ENCODE measurements at places on chromosomes 4 and X.

DNA sequence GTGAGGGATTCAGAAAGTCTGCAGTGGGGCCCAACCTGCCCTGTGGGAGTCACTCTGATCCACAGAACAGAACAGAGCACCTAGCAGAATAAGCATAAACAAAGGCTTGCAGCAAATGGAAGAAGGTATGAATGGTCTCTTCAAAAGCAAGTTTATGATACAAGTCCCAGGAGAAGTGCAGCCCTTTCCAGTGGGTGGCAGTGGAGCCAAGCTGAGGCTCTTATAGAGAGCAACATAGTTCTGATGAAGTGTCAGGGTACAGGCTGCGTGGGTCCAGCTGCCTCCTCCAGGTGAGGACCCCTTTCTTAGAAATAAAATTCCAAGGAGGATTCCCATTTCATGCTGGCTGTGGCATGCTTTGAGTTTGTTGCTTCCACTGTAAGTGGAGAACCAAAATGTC is 88.8 kb upstream of the PAK3 start:
- no peaks in the 10 kb centered on the region for H3K4me1 ChIP-seq
- H3K4me3 ChIP-seq, result no peak overlapping the region
- DNase-seq, result no peak
- no peak overlapping the region for H3K27ac ChIP-seq

DNA sequence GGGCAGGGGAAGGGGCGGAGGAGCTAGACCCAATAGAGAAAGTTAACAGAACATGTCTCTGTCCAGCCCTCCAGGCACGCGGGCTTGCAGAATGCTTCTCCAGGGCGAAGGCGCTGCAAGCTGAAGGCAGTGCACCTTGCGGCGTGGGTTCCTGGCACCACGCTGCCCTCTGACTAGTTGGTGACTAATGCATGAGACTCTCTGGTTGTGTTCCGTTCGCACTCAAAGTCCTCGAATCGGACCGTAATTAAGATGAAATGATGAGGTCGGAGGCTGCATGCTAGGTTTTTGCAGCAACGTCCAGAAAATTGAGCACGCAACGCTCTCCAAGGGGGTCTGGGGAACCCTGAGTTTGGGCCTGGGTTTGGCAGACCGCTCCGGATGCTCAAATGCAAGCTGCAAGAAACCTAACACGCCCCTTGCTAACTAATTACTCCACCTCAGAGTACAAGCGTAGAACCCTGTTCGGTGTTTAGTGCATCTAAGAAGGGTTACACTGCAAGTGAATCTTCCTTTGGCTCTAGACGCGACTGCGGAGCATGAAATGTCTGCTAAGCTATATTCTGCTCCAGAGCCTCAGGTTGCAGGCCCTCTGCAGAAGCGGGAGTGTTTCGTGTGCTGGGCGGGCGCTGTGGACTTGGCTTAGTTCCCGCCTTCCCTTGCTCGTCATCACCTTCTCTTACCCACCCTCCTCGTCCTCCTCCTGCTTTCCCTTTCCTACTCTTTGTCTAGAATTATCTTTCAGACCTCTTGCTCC is 57.1 kb upstream of the NKAP start:
- H3K4me3 ChIP-seq, result peak overlapping the region; percentile 21
- H3K36me3 ChIP-seq, result no peaks in the 10 kb centered on the region
- no peaks in the 10 kb centered on the region for H3K4me1 ChIP-seq
- DNase-seq, result peak; percentile 16
- H3K27ac ChIP-seq, result no peak overlapping the region

GRCh38 chr4:37531151-37531550 is 155.0 kb downstream of the RELL1 start:
- no peak overlapping the region for H3K27ac ChIP-seq
- no peak for DNase-seq
- no peaks in the 10 kb centered on the region for H3K27me3 ChIP-seq

DNA sequence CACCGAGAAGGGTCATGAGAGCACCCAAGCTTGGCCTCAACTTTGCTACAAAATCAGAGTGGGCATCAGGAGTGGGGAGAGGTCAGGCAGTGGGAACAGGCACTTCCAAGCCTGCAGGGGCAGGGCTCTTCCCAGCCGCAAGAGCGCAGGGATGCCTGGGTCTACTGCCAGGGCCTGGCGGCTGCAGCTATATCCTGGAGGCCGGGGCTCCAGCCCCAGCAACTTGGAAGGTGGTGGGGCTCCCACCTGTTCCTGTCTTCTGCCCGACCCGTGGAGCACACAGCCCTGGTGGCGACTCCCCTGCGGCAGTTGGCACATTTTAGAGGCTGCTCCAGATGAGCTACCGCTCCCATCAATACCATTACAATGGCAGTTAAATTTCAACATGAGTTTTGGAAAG is 607.0 kb downstream of the TRAM1L1 start:
- H3K4me1 ChIP-seq, result no peaks in the 10 kb centered on the region
- H3K27ac ChIP-seq, result no peak overlapping the region
- DNase-seq, result no peak
- H3K4me3 ChIP-seq, result no peak overlapping the region

DNA sequence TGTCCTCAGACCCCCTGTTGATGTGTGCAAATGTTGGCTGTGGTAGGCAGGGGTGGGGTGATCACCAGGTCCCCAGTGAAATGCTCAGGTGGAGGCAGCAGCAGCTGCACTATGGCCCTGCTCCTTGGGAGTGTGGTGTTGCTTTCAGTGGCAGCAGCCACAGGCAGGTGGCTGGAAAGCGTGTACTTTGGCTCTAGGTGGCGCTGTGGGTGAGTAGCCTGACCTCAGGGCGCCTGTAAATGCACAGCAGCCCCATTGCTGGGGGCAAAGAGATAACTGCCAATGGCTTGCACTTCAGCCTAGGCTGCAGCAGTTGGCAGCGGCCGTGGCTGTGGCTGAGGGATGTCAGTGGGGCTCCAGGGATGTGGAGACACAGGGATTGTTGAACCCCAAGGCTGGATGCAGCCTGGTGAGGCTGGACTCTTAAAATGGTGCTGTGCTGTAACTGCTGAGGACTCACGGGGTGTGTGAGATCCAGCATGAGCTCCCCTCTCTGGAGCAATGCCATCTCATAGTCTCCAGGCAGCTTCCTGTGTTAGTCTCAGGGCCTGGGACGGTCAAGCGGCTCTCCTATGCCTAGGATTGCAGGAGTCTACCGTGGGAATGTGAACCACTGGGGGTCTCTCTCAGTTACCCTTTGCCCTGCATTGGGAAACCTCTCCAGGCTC is 421.7 kb upstream of the HTR2C start:
- no peaks in the 10 kb centered on the region for H3K4me1 ChIP-seq
- no peak for DNase-seq

DNA sequence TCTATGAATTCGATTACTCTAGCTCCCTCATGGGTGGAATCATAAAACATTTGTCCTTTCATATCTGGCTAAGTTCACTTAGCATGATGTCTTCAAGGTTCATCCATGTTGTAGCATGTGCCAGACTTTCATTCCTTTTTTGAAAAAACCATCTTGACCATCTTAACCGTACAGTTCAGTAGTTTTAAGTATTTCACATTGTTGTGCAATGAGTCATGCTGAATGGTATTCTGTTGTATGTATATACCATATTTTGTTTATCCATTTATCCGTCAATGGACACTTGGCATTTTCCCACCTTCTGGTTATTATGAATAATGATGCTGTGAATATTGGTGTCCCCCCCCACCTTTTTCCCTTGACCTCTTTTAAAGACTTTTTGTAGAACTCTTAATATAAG is 72.4 kb upstream of the TLR2 start:
- H3K36me3 ChIP-seq, result peaks cover 55% of the 10 kb centered on the region
- no peak overlapping the region for H3K27ac ChIP-seq
- H3K4me1 ChIP-seq, result no peaks in the 10 kb centered on the region
- DNase-seq, result no peak
- no peak overlapping the region for H3K4me3 ChIP-seq
- no peaks in the 10 kb centered on the region for H3K27me3 ChIP-seq

DNA sequence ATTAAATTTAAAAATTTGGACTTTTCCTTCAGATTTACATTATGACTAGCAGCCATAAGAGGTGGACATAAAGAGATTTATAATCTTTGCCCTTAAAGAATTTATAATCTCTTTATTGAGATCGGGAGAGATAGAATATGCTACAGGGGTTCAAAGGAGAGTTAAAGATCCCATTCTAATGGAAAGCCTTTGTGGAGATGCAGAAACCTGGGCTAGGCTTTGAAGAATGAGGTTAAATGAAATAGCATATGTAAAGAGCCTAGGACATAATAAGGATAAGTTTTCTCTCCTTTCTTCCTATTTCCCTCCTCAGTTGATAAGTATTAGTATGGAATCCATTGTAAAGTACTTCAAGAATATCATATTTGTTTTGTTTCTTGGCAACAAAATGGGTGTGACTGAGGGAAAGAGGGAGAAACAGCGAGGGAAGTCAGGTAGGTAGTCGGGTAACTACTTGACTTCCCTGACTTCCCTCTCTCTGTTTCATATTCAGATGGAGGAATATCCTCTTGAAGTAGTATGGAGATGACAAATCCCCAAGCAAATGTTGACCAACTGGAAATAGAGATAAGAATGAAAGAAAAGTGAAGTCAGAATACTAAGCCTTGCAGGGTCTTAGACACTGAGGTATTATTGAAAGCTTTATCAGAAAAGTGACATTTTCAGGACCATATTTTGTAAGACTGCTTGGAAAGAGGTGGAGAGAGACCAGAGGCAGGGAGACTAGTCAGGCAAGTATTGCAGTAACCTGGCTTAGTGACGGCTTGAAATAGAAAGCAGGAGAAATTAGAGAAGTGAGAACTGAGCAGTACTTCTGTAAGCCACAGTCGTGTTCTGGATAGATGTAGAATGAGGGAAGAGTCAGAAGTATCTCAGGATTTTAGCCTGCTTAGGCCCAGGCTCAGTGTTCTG is 82.9 kb downstream of the PDLIM5 start:
- no peaks in the 10 kb centered on the region for H3K27me3 ChIP-seq
- H3K36me3 ChIP-seq, result no peaks in the 10 kb centered on the region
- peak overlapping the region; percentile 22 for H3K27ac ChIP-seq

DNA sequence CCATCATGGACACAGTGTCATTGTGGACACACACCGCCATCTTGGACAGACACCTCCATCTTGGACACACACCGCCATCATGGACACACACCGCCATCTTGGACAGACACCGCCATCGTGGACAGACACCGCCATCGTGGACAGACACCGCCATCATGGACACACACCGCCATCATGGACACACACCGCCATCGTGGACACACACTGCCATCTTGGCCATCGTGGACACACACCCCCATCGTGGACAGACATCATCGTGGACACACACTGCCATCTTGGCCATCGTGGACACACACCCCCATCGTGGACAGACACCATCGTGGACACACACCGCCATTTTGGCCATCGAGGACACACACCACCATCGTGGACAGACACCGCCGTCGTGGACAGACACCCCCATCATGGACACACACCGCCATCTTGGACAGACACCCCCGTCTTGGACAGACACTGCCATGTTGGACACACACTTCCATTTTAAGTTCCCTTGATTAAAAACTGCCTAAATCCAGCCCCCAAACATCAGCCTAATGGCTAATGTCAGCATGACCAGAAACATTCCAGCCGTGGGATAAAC is 9.1 kb downstream of the ASMTL start:
- H3K4me1 ChIP-seq, result no peaks in the 10 kb centered on the region
- no peak overlapping the region for H3K27ac ChIP-seq
- no peak overlapping the region for H3K4me3 ChIP-seq
- DNase-seq, result no peak

DNA sequence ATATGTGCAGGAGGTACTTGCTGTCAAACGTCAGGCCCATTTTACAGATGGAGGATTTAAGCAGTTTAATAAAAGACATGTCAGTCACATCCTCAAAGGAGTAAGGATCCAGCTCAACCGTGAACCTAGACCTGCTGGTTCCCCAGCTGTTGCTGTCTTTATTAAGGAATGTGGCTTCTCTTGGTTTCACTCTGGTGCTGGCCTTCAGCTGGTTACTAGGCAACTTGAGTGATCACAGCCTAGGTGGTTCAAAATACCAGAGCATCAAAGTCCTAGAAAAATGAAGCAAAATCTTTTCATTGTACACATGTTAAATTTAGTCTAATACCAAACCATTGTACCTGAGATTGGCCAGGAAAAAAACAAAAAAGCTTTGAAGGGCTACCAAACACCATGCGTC is 32.7 kb upstream of the GLRA2 start:
- no peaks in the 10 kb centered on the region for H3K27me3 ChIP-seq
- H3K4me1 ChIP-seq, result no peaks in the 10 kb centered on the region
- no peaks in the 10 kb centered on the region for H3K36me3 ChIP-seq
- H3K4me3 ChIP-seq, result peak overlapping the region; percentile 9

DNA sequence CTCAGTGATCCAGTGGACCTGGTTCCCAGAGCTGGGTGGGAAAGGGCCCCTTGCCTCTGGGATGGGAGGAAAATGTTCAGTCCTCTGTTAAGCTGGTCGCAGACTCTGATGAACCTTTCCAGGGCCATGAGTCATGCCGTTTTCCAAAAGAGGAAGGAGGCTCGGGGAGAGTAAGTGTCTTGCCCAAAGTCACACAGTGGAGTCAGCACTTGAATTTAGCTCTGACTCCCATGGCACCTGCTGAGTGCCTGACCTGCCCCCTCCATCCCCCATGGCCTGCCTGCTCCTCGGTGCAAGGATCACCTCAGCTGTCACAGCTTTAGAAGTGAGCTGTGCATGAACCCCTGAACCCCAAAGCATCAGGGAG is 14.0 kb upstream of the KIAA0232 start:
- no peak for DNase-seq
- H3K4me1 ChIP-seq, result peaks cover 17% of the 10 kb centered on the region
- no peaks in the 10 kb centered on the region for H3K27me3 ChIP-seq

DNA sequence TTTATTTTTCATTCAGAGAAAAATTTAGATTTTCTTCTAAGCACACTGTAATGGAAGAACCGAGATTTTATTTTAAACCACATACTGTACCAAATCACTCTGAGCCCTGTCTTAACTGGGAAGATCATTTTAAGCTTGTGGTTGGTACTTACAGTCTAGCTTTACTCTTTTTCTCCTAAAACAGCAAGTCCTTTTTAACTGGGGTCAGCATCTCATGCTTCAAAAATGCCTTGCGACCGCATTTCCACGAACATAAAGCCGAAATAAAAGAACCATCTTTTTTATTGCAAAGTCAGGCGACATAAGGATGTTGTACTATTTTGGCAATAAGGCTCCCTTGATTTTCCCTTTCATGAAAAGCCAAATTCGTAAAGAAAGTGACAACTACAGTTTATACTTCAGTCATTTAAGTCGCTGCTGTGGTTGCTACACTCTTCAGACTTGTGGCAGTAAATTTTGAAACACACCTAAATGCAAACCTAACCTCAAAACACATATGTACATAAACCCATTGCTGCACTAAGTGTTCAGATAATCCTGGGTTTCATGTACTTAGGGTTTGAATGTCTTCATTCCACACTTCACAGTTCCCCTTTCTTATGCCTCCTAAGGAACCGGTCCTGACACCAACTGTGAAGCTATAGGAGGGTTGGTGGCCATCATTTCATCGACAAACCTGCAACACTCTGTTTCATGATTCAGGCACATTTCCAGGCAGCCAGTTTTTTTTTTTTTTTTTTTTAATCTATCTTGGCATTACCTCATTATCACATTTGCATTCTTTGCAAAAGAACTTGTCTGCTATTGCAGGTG is 3.0 kb downstream of the STOX2 start:
- H3K4me3 ChIP-seq, result no peak overlapping the region
- DNase-seq, result no peak
- peaks cover 43% of the 10 kb centered on the region for H3K4me1 ChIP-seq

Measured in stomach (tissue), 19 donors.